ENCODE measurements at places on chromosomes 3 and 15.

- DNase-seq = no peak
Measured at GRCh38 chr3:57043518-57043917, 16.9 kb upstream of the SPATA12 start.

GRCh38 chr3:41600616-41601015 lies 361.3 kb downstream of the ULK4 start:
- no peak for DNase-seq

DNA sequence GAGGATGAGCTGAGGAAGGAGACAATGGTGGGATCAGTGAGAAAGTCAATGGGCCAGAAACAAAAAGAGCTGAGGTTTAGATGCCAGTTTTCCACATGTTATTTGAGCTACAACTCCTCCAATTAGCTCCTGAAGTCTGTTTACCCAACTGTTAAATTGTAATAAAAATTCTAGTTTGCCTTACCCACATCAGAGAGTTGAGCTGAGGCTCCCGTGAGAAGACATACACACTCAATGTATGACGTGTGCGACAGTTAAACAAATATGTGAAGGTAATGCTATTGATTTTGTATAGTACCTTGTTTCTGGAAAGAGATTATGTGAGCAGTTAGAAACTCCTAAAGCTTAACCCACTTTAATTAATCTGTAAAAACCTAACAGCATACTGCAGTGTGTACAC lies 318.1 kb upstream of the GRM7 start:
- DNase-seq = no peak

GRCh38 chr3:172383306-172383796 lies 64.9 kb downstream of the GHSR start:
- no peak for DNase-seq

DNA sequence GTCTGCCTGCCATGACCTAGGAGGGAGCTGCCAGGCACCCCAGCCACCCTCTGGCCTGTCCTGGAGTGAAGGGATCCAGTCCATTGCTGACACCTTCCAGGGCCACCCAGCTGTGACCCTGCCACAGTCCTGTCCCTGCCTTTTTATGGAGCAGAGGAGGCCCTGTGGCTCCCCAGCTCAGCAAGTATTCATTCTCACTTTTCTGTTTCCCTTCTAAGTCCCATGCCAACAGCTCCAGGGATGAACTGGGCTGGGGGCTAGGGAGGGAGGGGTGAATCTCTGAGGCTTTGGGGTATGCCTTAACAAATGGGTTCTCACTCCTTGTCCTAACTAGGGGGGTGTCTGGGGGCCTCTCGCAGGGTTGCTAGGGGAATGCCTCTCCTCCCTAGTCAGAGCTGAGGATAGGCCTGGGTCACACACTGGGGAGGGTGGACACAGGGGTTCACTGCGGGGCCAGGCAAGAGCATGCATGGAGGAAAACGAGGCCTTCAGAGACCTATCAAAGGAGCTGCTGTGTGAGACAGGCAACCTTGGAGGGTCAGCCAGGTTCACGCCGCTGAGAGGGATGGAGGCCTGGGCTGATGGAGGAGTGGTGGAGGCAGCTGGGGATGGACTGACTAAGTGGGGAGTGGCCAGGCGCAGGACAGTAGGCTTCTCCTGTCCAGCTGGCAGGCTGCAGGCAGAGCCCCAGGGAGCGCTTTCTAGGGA lies 31.8 kb downstream of the EPHB3 start:
- no peak for DNase-seq

DNA sequence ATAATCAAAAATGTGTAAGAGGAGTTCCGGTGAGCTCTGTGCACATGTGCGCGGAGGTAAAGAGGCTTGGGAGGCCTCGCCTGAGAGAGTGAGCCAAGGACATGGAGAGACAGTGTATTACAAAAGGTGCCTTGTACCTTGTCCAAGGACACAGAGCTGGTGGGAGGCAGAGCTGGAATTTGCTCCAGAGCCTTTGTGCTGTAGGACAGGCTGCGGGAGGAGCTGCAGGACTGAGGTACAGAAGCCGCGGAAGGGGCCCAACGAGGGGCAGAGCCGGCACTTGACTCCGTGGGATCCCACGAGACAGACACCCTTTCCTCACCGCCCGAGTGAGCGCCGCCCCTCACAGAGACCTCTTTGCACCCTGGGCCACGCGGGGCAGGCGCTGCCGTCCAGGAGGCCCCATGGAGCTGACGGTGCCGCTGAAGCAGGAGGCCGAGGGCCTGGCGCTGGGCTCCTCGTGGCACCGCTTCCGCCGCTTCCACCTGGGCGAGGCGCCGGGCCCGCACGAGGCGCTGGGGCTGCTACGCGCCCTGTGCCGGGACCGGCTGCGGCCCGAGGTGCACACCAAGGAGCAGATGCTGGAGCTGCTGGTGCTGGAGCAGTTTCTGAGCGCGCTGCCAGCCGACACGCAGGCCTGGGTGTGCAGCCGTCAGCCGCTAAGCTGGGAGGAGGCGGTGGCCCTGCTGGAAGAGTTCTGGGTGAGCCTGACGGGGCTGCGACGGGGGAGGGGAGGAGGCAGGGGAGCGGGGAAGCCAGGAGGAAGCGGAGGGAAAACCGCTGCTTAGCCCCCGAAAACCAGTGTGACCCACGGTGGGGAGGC lies 68.7 kb downstream of the SLTM start:
- DNase-seq = peak; percentile 39

- no peak for DNase-seq
Measured at GRCh38 chr3:45868213-45868612, 18.1 kb upstream of the CCR9 start.

DNA sequence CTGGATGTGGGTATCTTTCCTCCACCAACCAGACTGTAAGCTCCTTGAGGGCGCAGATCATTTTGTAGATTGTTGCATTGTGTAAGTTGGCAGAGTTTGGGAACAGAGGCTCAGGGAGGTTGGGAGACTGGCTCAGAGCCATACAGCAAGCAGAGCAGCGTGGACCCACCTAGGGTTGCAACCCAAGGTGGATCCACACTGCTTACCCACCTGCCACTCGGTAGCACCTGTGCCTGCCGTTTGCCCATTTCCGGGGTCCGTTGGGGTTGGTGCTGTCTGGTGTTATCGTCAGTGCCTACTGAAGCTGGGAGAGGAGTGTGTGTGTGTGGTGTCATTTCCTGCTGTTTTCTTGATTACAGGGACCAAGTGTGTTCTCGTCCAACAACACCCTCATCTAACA lies 19.0 kb downstream of the SMAD6 start:
- no peak for DNase-seq

DNA sequence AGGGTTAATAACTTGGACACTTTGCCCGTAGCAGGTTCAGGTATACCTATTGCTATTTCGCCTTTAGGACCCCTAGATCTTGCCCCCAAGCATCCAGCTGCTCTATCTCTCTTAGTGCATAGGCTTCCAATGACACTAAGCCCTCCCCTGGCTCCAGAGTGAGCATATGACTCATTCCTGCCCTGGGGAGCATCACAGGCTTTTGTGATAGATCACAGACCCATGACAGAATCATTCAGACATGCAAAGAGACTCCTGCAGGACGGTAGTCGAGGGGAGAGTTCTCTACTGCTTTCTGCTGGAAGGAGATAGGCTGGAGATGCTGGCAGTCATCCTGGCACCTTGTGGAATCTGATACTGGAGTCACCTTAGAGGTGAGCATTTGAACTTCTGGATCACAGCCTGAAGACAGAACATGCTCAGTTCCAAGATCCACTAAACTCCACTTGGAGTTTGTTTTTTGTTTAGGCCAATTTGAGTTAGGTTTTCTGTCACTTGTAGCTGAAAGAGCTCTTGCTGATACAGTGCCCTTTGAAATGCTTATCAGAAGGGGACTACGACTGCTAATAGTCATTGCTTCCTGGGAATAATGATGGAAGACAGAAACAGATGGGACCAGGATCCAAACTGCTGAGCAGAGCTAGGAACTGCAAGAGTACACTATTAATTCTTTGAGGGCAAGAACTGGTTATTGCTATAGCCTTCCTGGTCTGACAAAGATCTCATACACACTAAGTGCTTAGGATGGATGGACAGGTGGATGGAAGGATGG lies 11.0 kb downstream of the LYSMD2 start:
- DNase-seq = peak; percentile 92

DNA sequence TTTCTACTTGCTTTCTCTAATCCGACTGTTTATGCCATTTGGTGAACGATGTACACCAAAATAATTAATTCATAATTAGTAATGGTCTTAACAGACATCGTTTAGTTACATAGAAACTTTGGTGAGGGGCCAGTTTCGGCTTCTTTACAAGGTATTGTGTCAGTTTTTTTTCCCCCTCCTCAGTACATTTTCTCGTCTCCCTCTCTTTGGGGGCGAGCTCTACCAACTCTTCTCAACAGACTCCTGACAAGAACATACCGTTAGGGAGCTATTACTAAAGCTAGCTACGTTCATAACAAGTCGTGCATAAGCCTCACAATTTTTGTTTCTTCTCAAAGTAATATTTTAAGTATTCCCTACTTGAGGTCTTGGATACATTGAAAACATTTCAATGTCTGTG lies 1.4 kb downstream of the U2SURP start:
- DNase-seq = no peak

DNA sequence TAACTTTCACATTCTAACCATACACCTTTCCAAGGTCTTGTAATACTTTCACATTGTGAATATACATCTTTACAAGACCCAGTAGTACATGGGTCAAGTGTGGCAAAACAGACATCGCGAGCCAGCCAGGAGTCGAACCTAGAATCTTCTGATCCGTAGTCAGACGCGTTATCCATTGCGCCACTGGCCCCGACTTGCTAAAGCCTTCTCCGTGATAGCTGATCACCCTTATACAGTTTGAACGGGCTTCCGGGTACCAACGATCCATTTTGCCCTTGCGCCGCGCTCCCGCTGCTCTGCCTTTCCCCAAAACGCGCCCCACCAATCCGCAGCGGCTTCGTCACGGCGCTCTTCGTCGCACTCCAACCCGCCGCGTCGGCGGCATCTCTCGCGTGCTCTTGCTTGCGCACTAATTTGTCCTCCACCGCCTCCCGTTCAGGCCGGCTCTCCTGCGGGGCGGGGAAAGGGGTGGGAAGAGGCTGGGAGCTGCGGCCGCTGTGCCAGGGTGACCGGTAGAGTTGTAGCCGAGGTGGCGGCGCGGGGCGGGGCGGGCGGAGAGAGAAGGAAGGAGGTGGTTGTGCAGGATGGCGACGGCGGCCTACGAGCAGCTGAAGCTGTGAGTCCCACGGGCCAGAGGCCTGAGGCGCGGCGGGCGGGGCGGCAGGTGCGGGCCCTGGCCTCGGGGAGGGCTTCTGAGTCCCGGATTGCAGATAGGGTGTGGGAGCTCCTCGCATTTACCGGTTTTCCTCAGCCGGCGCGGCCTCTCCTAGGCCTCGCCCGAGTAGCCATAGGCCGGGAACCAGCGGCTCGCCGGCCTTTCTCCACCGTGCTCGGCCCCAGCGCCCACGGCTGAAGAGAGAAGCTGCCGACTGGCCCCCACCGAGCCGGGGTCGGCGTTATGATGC lies at the start of gene SACM1L:
Gene SACM1L, plus strand, starts transcription at position 515 of the 905 bp plus-strand sequence. Its CDS starts 70 bp downstream, at position 585.
- peak; percentile 99 for DNase-seq

- no peak for DNase-seq
Measured at GRCh38 chr15:43913941-43914340, 87.1 kb downstream of the WDR76 start.

- DNase-seq = peak; percentile 15
Measured at GRCh38 chr15:65460741-65461347, 38.1 kb upstream of the IGDCC4 start.

DNA sequence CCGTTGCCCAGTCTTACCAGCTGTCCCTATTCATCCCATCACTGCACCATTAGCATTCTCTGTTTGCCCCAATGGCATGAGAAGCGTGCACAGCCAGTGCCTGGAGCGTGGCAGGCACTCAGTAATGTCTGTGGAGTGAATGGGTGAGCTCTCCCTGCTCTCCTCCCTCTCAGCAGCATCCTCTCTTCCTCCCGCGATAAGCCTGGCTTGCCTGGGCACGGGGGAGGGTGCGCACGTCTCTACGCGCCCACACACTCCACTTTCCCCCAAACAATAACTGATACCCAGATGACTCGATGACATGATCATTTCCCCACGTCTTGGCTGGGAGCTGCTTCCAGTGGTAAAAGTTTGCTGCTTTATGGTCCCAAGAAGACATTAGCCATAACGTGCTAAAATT lies 81.8 kb upstream of the LINGO1 start:
- no peak for DNase-seq

GRCh38 chr15:45401665-45402161 lies 23.4 kb upstream of the GATM start:
- no peak for DNase-seq

DNA sequence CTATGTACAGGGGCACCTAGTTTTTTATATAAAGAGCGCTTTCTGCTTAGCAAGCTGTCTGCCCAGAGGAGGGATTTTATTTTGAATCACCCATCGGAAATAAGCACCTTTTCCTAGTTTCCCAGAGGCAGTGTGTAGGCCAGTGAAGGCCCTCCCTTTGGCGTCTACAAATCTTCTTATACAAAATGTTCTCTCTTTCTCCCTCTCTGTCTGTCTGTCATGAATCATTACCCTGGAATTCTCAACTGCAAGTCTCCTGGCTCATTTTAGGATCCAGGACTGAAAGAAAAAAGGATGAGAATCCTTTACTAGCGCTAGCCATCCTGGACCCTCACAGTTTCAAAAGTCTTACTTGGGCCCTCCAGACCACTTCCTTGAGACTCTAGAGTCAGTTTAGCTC lies 728.1 kb downstream of the OTOL1 start:
- DNase-seq = peak; percentile 7

DNA sequence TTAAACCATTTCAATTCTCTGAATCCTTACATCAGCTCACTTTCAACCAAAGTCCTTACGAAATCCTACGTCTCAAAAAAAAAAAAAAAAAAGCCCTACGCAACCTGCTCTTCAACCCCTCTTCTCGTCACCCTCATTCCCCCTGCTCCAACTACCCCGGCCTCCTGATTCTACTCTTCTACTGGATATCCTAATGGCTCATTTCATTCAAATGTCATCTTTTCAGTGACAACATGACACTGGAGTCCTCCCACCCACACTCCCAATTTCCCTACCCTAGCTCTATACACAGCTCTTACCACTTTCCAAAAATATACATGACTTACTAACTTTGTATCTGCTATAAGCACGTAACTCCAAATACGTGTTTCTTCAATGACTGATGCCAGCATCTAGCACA lies 11.5 kb downstream of the UBP1 start:
- no peak for DNase-seq

Measured in fibroblast of villous mesenchyme (primary cell).